ENCODE measurements at places on chromosomes 7 and 10.

DNA sequence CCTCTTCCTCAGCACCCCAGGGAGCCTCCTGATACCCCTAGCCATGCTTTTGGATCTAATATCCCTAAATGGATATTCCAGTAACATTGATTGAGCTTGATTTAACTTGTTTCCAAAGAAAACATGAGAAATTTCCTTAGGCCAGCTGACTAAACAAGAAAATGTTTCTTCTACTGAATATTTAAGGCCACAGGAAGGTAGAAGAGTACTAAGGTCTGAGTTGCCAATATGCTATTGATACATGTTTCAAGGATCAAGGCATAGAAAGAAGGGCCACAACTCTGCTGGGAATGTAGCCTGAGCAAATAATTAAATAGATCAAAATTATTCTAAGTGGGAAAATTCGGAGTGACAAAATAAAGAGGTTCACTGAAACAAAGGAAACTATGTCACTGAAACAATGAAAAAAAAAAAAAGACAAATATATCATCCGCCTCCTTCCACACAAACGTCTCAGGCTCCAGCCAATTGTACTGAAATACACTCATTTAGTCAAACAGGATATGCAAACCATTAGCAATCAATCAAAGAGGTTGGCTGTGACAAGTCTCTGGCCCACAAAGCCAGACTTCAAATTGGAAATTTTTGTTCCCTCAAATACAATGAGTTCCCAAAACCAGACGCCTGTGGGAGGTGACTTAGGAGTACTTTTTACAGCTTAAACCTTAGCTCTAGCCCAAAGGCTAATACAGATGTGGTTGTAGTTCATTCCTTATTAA lies 396.2 kb downstream of the HTR7 start:
- DNase-seq: no peak

DNA sequence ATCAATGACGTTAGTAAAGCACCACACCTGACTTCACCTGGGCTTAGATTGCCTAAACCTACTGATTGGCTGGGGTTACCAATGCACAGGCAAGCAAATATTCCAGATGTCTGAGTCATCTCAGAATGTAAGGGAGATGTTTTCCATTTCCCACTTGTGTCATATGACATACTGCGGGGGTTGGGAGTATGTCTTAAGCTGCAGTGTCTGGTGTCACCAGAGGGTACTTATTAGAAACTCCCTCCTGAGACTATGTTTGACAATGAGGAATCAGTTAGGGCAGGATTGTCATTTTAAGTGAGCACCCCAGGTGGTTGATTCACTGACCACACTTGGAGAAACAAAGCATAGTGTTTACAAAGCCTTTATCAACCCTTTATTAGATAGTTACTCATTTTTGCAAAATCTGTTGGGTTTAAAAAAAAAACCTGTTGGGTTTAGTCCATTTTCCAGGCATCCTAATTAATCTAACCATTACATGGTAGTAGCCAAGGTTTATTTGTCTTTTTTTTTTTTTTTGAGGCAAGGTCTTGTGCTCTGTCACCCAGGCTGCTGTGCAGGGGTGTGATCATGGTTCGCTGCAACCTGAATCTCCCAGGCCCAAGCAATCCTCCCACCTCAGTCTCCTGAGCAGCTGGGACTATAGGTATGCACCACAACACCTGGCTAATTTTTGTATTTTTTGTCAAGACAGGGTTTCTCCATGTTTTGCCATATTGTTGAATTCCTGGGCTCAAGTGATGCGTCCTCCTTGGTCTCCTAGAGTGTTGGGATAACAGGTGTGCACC lies 72.5 kb downstream of the CDK6 start:
- DNase-seq: no peak

- DNase-seq: no peak
Observed at GRCh38 chr7:122975341-122975740, 20.2 kb downstream of the TAS2R16 start.

GRCh38 chr10:15293862-15294842 lies 76.9 kb downstream of the FAM171A1 start:
- DNase-seq: no peak

GRCh38 chr7:48048113-48048512 lies 12.8 kb downstream of the C7orf57 start:
- no peak for DNase-seq

- DNase-seq: no peak
Observed at GRCh38 chr10:46515366-46515765, 41.1 kb downstream of the GPRIN2 start.

- DNase-seq: no peak
Observed at GRCh38 chr10:22633528-22633927, 80.8 kb downstream of the PIP4K2A start.

- no peak for DNase-seq
Observed at GRCh38 chr7:128954830-128955802, 17.4 kb downstream of the IRF5 start.

DNA sequence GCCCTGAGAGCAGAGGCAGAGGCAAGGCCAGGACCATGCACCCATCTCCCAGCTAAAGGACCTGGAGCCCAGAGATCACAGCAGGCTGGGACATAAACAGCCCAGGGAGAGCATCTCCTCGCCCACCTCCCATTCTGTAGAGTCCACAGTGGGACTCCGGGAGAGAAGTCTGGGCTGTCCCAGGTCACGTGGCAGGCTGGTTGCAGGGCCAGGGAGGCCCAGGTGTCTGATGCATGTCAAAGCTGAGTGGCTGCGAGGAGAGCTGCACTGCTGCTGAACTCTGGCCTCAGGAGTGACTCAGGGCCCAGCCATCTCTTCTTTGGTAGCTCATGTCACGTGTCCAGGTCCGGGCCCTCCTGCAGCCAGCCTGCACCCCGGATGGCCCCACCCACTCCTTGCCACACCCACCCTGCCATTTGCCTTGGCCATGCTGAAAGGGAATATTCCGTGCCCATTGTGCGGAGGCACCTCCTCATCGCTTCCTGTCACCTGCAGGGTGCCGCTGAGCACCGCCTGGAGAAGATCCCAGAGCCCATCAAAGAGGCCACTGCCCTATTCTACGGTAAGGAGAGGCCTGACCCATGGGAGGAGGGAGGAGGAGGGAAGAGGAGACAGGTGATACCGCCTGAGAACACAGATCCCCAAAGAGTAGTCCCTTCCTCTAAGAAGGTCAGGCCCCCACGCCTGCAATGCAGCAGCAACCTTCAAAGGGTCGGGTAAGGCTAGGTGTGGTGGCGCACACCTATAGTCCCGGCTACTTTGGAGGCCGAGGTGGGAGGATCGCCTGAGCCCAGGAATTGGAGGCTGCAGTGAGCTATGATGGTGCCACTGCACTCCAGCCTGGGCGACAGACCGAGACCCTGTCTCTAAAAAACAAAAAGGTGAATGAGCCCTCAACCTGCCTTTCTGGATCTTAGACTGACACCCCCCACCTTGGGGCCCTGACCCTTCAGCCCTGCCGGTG lies 12.6 kb upstream of the SH2B2 start:
- no peak for DNase-seq

DNA sequence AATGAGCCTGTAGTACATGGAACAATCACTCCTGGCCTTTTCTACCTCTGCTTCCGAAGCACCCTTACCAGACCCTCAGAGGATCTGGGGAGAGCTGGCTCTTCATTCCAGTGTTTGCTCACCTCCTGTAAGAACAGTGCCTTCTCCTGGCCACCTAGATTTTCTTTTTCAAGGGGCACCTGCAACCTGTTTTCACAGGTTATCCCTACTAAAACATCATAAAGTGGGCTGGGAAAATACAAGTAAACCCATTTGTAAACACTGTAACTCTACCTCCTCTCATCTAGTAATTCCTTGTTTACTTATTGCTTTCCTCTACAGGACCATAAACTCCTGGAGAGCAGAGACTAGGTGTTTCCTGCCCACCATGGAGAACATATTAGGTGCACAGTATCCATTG lies 1.1 kb downstream of the PIK3AP1 start:
- no peak for DNase-seq

- no peak for DNase-seq
Observed at GRCh38 chr7:151194188-151194587, 7.1 kb upstream of the ASB10 start.

GRCh38 chr10:59036311-59037017 lies 140.0 kb upstream of the PHYHIPL start:
- no peak for DNase-seq

- no peak for DNase-seq
Observed at GRCh38 chr7:157538321-157538720, 201.5 kb downstream of the DNAJB6 start.

- no peak for DNase-seq
Observed at GRCh38 chr10:2252096-2252495, 514.8 kb upstream of the ADARB2 start.

- no peak for DNase-seq
Observed at GRCh38 chr10:103666087-103666761, 172.7 kb downstream of the NEURL1 start.

GRCh38 chr7:151243408-151244195 lies 4.9 kb downstream of the SMARCD3 start:
- DNase-seq: no peak

DNA sequence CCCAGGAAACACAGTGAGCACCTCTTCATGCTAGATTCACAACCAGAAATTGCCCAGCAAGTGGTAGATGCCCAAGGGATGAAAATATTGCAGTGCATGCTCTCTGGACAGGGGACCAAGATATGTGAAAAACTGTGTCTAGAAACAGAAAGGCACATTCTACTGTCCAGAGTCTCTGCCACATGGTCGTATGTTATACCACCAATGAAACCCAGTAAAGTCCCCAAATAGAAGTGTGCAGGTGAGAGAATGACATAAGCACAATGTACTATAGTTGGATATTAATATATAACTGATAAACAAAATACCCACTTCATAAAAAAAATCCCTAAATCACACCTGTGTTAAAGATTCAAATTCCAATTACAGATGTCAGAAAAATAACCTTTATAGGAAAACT lies 43.8 kb downstream of the RASGEF1A start:
- DNase-seq: no peak

DNA sequence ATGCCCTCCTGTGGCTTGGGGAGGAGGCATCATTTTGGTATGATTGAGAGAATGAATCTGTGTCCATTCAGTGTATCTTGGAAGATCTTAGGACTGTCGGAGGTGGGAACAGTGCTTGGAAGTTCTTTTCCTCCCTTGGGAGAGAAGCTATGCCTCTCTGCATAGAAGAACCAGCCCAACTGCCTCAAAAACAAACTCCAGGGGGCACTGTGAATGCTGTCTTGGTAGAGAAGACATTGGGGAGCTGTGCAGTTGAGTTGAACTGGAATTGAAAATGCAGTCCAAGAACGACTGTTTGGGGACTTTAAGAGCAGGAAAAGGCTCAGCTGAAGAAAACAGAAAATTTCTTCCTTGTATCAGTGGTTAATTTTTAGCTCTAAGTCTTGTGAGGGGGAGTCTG lies 4.9 kb upstream of the GJD4 start:
- no peak for DNase-seq

DNA sequence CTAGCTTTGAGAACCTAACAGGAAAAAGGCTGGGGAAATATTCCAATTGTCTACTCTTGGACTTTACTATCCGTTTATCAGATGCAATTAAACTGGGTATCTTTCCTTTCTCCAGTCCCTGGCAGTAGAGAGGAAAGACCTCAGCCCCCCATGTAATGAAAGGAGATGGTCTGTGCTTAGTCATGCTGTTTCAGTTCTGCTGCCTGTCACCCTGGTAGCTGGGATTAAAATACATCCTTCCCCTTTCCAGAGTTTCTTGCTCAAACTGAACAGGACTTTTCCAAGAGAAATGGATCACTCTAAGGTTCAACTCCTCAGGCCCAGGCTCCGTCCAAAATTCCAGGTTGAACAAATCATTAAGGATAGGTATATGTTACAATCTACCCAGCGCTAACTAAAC lies 202.9 kb downstream of the PTEN start:
- no peak for DNase-seq

DNA sequence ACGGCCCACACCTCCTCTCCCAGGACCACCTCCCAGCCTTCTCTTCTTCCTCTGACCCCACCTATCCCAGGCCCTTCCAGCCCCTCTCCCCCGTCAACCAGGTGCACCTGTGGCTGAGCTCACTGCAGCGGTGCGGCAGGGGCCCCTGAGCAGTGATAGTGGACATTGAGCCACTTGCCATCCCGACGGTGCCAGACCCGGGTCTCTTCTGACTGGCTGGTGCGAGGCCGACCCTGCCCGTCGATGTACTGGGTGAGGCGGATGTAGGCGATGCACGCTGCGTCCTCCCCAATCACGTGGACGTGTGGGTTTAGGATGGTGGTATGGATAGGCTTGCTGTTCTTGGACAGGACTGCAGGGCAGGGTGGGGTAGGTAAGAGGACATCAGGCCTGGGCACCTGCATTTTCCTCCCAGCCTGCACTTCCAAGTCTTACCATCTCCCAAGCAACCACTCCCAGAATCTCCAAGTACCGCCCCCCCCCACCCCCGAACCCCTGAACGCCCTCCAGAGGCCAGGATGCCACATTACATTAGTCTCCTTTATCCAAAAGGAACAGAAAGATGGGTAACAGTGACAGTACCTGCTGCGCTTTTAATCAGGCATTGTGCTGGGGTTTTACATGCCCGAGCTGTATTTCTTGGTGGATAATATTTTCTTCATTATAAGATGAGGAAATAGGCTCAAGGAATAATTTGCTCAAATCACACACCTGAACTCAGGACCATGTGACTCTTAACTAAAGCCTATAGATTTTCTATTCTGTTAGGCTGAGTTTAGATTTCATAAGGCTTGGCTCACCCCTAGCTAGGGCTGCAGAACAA lies 3.7 kb upstream of the NDST2 start:
- DNase-seq: no peak

DNA sequence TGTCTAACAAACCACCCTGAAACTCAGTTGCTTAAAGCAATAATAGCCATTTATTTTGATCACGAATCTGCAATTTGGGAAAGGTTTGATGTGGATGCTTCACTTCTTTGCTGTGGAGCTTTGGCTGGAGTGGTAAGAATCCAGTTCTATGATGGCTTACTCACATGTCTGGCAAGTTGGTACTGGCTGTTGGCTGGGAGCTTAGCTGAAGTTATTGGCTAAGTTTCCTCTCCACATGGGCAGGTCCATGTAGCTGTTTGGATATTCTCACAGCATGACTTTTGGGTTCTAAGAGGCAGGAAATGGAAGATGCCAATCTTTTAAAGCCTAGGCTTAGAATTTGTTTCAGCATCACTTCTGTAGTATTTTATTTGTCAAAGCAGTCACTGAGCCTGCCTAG lies 277.6 kb upstream of the NRP1 start:
- DNase-seq: no peak

- DNase-seq: no peak
Observed at GRCh38 chr10:106618646-106619045, 545.9 kb downstream of the SORCS1 start.

DNA sequence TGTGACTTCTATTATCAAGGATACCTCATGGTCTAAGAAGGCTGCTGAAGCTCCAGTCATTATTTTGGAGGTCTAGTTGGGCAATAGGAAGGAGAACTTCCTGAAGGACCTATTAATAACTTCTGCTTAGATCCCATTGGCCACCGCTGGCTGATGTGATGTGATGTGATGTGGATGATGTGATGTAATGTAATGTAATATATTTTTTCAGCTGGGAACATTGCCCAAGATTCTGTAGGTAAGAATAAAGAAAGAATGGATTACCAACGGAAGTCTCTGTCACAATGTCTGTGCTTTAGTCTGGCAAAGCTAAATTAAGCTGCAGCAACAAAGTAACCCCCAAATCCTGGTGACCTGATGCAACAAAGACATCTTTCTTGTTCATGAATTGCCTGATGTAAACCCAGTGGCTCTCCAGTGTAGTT lies 233.7 kb downstream of the PTEN start:
- DNase-seq: no peak
